ENCODE measurements at places on chromosomes 13 and 19.

DNA sequence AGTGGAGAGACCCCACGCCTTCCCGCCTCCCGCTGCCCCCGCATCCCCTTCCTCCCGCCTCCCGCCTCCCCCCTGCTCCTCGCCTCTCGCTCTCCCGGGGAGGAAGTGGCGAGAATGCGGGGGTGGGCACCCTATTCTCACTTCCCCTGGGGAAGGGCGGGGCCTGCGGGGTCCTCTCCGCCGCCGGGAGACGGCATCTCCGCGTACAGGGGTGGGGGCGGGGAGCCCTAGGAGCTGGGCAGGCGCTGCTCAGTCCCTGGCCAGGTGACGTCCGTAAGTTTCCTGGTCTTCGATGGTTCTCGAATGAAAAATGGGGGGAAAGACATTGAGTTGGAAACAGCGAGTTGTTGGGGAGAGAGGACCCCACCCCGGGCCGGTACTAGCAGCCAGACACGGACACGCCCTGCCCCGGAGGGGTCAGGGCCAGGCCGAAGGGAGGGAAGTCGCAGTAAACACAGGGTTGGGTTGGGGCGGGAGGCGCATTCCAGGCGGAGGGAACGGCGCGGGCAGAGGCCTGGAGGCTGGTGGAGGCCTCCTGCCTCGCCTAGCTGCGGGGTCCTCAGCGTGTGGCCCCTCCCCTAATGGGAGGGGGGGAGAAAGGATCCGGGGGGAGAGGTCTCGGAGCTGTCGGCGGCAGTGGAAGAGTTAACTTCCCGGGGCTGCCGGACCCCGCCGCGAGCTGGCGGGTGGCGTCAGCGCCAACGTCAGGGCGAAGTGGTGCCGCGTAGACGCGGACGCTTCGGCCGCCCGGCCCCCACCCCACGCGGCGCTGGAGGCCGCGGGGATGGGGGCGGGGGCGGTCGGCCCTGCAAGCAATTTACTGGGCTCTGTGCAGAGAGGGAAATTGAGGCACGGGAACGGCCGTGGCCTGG lies 10.4 kb upstream of the JUND start:
- peak; percentile 78 for DNase-seq

DNA sequence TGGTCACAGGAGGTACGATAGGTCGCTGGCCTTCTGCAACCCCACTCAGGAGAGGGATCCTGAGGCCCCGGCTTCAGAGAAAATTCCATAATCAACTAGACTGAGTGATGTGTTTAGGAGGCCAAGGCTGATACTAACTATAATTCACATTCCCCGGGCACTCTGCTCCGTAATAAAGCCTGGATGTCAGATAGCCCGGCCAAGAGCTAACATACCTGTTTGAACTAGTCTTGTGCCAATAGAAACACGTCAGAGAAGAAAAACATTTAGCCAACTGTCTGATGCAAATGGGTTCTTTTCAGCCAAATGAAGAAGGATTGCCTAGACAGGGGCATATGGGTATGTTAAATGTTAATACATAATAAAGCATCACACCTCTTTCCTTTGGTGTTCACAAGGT lies 204.2 kb downstream of the TSHZ3 start:
- no peak for DNase-seq

DNA sequence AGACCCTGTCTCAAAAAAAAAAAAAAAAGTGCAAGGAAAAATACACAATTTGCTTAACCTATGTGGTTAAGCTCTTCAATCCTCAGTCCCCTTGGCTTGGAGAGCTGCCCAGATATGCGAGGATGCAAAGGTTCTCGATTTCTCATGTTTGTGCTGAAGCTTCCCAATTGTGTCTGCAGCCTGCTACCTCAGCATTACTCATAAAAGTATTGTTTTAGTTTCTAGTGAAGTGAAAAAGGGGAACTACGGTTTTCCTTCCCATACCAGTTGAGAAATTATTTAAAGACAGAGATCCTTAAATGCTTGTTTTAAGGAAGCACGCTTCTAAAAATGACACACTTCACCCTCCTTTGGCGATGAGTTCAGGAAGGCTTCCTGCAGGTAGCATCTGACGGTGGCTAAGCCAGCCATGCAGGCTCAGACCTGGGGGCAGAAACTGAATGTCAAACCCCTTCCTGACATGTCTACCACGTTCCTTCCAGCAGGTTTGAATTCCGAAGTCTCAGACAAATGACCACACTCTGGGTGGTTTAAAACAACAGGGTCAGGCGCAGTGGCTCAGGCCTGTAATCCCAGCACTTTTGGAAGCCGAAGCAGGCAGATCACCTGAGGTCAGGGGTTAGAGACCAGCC lies 47.9 kb downstream of the RUBCNL start:
- DNase-seq: no peak

- DNase-seq: no peak
These were observed 22.9 kb upstream of the ZNF724 start for GRCh38 chr19:23273022-23273589.

DNA sequence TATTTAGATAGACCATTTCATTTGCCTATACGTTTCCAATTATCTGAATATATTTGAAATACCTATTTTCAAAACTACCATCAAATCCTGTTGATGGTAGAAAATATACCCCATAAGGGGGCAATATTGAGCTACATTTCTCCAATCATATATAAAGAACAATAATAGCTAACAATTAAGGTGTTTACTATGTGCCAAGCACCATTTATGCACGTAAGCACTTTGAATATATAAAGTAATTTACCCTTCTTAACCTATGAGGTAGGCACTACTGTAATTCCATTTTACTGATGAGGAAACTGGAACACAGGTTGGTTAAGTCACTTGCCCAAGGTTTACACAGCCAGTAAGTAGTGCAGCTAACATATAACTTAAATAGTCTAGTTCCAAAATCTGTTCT lies 79.2 kb downstream of the UBL3 start:
- DNase-seq: peak; percentile 33

All from naive thymus-derived CD4-positive, alpha-beta T cell (primary cell).